ENCODE measurements at places on chromosomes 13 and 19.

DNA sequence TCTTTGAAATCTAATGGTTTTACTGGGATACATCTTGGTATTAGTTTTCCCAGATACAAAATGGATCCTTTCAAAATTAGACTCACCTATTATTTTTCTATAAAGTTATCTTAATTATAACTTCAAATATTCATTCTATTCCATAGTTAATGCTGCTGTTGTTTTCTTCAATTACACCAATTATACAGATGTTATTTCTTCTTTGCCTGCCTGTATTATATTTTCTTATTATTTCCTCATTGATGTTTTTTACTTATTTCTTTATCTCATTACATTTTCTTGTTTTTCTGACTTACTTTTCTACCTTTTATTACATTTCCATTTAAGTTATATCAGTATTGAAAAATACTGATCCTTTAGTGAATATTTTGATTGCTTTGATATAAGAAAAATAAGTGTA lies 40.9 kb downstream of the SPACA7 start:
- no peak for DNase-seq

DNA sequence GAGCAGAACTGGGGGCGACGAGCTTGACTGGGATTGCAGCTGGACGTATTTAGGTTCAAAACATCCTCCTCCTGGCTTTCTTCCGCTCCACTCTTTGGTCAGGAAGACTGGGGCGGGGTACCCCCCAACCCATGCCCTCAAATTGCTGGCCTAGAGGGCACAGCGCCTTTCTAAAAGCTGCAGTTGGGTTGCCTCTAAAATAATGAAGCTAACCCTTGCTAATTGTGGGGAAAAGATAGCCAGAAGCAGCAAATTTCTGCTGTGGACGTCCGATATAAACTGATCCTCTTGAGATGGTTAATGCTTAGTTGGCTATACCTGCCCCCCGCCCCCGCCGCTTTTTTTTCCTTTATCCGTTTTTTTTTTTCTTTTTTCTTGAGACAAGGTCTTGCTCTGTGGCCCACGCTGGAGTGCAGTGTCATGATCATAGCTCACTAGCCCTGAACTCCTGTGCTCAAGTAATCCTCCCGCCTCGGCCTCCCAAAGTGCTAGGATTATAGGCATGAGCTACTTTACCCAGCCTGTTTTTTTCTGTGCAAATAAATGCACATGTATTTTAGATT lies 754 bp upstream of the CHERP start:
- peak; percentile 47 for DNase-seq

GRCh38 chr13:99657848-99658260 lies 156.6 kb downstream of the TM9SF2 start:
- DNase-seq: peak; percentile 20

GRCh38 chr19:50377051-50377461 lies 799 bp downstream of the NR1H2 start:
- peak; percentile 89 for DNase-seq
